ENCODE measurements at places on chromosomes 6 and 20.

DNA sequence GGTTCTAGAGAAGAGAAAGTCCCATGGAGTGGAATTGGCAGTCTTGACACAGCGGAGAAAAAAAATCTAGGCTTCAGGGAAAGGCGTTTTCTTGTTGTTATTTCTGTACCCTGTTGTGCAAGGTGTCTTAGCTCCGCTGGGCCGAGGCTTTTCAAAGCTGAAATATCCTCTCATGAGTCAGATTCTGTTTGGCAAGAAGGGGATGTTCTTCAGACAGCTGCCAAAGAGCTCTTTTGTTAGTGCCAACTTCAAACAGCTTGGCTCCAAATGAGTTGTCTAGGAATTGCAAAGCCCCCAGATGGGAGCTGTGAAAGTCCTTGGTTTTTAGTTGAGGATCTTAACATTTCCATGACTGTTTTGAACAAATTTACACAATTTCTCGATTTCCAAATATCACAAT is 45.6 kb downstream of the LRRN4 start:
- DNase-seq, result peak; percentile 84

DNA sequence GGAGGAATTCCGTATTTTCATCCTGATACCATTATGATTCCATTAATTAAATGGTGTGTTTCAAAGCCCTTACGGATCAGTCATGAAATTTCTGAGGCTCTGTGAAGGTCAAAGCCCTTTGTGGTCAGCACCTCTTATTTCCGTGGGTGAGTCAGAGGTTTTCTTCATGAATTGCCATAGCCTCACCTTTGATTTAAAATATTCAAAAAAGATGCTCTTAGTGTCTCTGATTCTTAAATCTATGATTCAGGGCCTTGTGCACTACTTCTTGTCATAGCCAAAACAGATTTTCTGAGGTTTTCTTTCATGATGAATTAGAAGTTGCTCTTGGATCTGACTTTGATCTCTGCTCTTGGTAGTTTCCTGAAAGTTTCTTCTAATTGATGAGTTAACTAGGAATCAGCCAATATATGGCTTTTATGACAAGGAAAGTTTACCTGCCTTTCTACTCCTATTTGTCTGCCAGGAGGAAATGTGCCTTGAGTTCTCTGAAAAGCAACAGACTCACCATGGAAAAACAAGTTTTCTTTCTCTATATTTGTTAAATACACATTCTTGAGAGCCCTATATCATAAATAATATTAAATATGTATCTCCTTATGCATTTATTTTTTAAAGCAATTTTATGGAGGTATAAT is 613.0 kb downstream of the UTRN start:
- peak; percentile 34 for DNase-seq

- no peak for DNase-seq
Observed at GRCh38 chr6:35019171-35019570, 122.0 kb downstream of the TCP11 start.

DNA sequence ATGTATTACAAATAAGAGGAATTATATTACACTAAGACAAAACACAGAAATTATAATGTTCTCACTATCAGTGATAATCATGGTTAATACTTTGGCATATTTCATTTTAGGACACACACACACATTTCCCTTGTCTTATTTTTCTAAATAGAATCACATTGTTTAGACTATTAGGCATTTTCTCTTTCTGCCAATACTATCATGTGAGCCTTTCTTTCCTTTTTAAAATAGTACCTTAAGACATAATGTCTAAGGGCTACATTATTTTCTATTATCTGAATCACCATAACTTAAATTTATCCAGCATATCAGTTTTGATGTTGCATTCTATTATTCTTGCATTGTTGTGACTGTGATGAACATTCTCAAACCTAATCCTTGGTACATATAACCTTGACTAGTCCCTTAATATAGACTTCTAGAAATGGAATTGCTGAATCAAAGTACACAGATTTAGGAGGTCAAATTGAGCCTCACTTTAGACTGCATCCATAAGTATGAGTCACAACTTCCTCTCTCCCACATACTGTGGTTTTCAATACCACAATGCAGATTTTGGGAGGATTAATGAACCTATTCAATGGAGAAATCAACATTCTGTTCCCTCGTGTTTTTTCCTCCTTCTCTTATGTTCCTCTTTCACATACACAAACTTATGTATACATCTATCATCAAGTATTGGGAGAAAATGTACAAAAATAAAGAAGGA is 212.6 kb downstream of the MOXD1 start:
- DNase-seq, result no peak

GRCh38 chr6:21360336-21360735 is 233.2 kb upstream of the SOX4 start:
- no peak for DNase-seq

- peak; percentile 96 for DNase-seq
Observed at GRCh38 chr6:79544939-79545450, 7.8 kb upstream of the LCA5 start.

- no peak for DNase-seq
Observed at GRCh38 chr6:111564482-111564945, 41.2 kb downstream of the TRAF3IP2 start.

DNA sequence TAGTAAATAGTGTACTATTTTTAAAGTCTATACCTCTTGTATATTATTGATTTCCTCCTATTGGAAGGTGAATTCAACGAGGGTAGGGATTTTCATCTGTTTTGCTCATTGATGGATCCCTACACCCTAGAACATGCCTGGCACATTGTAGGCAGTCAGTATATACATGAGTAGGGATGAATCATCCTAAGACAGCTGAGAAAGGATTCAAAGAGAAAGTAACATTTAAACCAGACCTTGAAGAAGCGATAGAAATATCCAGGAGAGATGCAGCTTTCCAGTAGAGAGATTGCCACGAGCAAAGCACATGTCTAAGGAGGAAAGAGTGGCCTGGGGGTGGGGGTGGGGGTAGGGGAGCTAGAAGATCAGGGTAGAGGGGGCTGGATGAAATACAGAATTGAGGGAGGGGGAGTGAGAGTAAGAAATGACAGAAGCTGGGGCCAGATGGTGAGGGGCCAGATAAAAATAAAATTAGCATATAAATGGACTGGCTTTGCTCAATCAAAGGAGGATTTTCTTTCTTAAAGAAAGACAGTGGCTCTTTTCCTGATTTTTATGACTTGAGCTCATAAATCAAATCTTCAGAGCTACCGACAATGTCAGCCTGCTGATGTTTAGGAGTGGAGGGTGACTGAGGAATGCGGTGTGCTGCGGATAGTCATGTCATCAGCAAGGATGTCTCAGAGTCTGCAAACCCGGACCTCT is 168.2 kb downstream of the SAMD5 start:
- no peak for DNase-seq

DNA sequence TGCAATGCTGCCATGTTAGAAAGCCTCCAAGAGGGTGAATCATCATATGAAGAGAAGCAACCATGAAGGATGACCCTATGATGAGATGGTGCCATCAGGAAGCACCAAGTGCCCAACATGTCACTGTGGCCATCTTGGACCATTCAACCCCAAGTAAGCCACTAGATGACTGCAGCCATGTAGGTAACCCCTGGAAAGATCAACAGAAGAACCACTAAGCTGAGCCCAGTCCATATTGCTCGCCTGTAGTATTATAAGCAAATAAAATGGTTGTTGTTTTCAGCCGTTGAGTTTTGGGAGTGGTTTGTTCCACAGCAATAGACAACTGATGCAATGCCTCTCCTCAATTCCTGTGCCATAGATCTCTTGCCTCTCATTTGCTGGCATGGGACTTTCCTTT is 140.9 kb downstream of the SCML4 start:
- DNase-seq, result no peak

GRCh38 chr6:146277142-146277541 is 248.3 kb downstream of the GRM1 start:
- no peak for DNase-seq

- no peak for DNase-seq
Observed at GRCh38 chr20:1448081-1448620, 18.5 kb downstream of the NSFL1C start.

DNA sequence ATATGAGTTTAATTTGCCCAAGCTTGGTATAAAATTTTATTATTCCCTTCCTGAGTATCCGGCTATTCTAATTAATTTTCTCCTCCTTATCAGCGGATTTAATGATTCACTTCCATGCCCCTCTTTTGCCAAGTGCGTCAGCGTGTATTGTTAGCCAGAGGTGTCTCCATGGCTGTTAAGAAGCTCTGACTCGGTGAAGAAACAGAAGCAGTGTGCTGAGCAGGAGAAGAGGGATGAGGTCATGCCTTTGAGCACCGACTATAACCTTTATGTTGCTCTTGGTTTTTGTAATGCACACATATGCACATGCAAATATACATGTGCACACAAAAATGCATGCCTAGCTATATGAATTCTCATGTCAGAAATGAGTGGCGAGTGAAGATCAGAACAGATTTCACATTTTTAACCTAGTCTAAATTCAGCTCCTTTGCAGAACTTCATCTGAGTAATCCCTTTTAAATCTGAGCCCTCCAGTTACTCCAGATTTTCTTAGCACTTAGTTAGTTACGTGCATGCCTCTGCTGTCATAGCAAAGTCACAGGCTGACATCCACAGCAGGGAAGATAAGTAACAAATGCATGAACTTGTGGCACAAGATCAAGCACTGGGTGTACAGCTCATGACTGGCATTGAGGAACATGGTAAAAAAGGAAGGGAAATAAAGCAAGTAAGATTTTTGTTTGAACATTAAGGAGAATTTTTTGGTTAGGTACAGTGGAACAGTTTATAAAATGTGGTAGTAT is 24.3 kb downstream of the HTR1E start:
- no peak for DNase-seq

DNA sequence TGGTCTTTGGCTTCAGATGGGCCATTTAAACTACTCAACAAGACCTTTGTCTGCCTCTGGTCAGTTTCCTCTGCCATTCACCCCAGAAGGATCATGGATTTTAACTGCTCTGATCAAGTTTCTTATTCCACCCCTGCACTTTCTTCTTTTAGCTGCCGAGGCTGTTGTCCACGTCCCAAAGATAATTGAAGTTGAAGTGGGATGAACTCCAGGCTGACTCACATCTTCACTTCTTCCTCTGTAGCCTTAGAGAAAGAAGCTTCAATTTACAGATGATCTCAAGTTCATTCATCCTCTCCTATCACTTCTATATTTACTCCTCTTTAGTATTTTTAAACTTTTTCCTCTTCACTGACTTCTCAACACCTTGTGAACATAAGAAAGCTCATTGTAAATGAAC is 651.6 kb downstream of the UTRN start:
- no peak for DNase-seq

- DNase-seq, result no peak
Observed at GRCh38 chr6:3457710-3458602, 1.1 kb upstream of the SLC22A23 start.

GRCh38 chr6:10383331-10384090 is 31.4 kb downstream of the TFAP2A start:
- no peak for DNase-seq

GRCh38 chr6:170280689-170281045 is 10.2 kb downstream of the DLL1 start:
- DNase-seq, result no peak

GRCh38 chr20:2005831-2006426 is 12.1 kb upstream of the PDYN start:
- no peak for DNase-seq

- DNase-seq, result no peak
Observed at GRCh38 chr6:43202451-43202850, 20.5 kb downstream of the CUL9 start.

DNA sequence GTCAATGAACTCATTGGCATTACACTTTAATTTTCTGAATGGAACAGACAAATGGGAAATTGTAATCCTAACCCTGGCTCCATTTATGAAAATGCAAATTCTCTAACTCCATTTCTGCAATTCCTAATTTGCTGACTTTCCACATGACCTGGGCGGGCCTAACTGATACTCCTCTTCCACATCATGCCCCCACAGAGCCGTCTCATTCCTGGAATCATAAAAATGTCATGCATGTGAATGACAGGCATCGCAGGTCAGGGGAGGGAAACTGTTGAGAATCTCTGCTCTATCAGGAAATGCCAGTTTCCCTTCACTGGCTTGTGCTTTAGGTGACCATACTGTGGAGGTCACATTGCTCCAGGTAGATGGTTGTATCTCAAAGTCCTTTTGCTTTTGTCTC is 165.1 kb downstream of the ZNF217 start:
- no peak for DNase-seq

DNA sequence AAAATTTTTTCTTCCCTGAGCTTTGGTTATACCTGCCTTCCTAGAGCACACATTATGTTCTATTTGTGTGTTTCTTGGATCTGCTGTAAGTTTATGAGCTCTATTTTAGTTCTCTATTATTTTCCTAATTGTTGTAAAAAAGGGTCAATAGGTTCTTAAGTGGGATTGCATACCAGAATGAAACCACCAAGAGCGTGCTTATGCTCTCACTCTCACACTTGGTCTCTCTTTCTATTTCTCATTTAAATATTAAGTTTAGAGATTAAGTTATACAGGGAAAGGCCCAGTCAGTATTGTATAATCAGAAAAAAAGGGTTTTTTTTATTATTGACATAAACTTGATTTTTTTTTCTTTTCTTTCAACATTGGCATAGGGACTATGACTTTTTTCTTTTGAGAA is 96.8 kb downstream of the RIMS1 start:
- DNase-seq, result no peak

- no peak for DNase-seq
Observed at GRCh38 chr20:40319741-40320516, 369.1 kb downstream of the MAFB start.

GRCh38 chr6:130466748-130467061 is 100.9 kb downstream of the TMEM200A start:
- no peak for DNase-seq

DNA sequence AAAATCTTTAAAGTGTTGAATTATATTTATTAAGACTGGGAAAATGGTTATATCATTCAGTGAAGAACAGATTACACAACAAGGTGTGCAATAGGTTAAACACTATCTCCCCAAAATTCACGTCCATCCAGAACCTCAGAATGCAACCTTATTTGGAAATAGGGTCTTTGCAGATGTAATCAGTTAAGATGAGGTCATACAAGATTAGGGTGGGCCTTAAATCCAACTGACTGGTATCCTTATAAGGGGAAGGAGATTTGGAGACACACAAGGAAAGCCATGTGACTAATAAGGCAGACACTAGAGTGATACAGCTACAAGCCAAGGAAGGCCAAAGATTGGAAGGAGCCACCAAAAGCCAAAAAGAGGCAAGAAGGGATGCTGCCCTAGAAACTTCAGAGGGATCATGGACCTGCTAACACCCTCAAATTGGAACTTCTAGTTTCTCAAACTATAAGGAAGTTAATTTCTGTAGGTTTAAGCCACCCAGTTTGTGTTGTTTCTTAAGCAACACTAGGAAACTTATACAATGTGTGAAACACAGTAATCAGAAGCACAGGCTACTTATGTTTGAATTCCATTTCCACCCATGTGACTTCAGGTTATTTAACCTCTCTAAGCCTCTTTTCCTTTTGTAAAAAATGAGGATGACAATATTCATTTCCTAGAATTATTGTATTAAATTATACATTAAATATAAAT is 16.9 kb downstream of the ILRUN start:
- no peak for DNase-seq

Data from epithelial cell of prostate (primary cell).